ENCODE measurements at places on chromosomes 3 and 15.

- DNase-seq, result no peak
Measured at GRCh38 chr3:78035131-78035641, 995.3 kb downstream of the ROBO2 start.

- no peak for DNase-seq
Measured at GRCh38 chr3:182947888-182948287, 32.5 kb downstream of the DCUN1D1 start.

DNA sequence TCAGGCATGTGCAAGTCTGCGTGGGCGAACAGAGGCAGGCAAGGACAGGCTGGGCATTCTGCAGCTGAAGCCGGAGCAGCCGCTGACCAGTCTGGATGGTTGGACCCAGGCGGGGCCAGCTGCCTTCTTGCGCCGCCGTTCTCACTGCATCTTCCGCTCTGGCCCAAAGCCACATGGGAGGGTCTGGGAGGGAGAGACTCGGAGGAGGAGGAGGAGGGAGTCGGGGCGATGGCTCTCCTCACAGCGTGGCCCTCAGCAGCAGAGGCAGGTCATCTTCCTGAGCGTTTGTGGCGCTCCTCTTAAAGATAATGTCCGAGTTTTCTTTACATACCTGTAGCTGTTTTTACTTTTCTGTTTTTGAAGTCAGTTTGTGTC lies 5.9 kb downstream of the CLK3 start:
- no peak for DNase-seq

DNA sequence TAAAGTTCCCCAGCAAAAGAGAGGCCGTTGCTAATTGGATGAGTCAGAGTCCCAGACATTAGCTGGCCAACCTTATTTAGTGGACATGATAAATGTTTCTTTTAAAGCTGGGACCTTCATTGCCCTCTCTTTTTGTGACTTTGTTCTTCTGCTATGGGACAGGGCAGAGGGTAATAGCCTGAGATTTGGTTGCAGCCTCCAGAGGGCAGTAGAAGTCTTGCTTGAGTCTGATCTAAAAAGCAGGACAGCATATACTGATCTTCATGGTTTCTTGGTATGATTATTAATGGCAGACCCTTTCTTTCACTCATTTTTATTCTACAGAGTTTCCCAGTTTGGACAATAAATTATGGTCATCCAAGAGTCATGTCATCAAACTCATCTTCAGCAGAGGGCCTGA lies 25.1 kb upstream of the ZKSCAN7 start:
- no peak for DNase-seq
